Dermis microvascular lymphatic vessel endothelial cell (primary cell): ENCODE measurements at places on chromosomes 13 and 19. TPM values are rescaled to one million over a fixed set of nuclear protein-coding genes. Genes with fewer than 3 reads are reported as not detected.

DNA sequence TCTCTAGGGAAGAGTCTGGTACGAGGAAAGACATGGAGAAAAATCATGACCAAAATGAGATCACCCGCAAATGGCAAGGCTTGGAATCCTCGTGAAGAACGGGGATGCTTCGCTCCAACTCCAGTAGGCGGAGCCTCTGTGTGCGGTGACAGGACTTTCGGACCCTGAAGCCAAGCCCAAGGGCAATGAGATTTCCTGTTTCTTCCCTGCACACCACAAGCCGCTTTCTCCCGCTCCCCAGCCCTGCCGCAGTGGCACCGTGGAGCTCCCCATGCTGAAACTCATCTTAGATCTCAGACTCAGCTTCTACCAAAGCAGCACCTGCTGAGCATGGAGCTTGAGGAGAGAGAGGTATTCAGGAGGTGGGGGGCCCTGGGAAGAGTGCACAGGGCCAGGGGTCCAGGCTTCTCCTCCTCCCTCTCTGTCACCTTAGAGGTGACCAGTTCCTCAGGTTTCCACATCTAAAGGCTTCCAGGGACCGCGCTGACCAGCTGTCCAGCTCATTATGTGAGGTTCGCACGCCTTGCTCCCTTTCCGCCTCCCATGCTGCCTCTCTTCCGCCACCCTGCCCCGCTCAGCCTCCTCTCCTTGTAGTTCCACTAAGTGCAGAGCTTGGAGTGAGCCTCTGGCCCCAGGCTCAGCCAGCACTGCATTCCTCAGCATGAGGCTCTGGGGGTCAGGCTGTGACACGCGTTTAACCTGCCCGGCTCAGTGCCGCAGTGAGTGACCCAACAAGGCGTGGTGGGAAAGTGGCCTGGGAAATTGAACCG is 153.8 kb upstream of the SOX1 start:
- no peak for DNase-seq

- no peak for DNase-seq
Observed at GRCh38 chr19:4052993-4053422, 13.7 kb downstream of the ZBTB7A start.

Gene S1PR2
- 0.39 and 0.76 TPM in 2 replicates for total RNA-seq

- DNase-seq: peak; percentile 74
Observed at GRCh38 chr13:110944121-110944967, 29.5 kb upstream of the ANKRD10 start.

Gene SIGLEC5
- total RNA-seq: not detected in 2 replicates

GRCh38 chr13:65217471-65217995 is 2012.6 kb downstream of the PCDH9 start:
- no peak for DNase-seq

DNA sequence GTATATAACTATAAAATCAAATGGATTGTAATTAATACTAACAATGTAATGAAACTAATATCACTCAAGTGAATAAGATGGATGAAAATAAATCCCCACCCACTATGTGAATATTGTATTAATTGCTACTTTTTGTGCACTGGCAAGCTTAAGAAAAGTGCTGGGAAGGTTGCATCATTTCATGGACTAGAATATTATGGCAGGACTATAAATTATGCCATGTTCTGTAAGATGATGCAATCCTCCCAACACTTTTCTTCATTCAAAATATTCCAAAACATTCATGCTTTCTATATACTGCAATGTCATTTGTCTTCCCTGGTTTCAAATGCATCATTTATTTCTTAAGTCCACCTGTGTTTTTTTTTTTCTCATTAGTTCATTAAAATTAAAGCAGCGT is 457.6 kb upstream of the GPC6 start:
- DNase-seq: no peak

- peak; percentile 36 for DNase-seq
Observed at GRCh38 chr19:37007587-37008220, 70.5 kb upstream of the ZNF420 start.

DNA sequence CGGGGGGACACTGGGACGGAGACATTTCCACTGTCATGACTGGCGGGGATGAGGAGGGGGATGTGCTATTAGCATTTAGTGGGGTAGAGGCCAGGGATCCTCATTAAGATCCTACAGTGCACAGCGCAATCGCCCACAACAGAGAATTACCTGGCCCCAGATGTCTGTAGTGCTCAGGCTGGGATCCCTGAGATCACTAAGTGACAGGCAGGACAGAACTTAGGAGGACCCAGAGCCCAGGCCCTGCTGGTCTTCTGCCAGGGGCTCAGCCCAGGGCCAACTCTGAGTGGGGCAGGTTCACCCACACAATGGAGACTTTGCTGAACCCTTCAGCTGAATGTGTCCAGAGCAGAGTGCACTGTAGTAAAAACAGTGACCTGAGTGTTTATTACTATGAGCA is 4.6 kb downstream of the RANBP3 start:
- no peak for DNase-seq

DNA sequence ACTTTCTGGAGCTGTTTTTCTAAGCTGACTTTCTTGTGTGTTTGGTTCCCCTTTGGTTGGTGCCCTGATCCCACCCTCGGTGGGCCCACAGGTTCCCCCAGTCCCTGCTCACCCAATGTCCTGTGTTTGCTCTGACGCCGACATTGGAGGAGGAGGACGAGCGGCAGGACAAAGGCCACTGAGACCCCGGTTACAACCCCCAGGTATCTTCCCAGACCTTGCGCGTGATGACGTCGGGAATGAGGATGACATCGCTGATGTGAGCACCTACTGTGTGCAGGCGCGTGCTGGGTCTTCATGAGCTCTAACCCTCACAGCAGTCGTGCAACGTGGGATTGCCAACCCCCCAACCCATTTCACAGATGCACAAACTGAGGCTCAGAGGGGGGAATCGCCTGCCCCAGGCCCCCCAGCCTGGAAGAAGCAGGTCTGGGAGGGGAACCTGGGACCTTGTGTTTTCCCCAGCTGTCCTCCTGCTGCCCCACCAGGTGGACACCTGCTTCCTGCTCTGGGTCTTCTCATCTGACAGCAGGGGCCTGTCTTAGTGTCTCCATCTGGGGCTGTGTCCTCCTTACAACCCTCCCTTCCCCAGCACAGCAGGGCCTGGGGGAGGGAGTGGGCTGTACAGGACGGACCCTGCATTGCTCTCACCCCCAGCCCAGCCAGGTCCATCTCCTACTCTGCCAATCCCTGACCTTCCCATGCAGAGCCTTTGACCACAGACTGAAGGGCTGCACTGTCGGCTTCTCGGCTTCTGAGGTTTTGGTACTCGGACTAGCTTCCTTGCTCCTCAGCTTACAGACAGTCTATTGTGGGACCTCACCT is 4.7 kb upstream of the LILRA6 start:
- DNase-seq: no peak

Gene TMEM259
- total RNA-seq: 31.8 and 60.1 TPM in 2 replicates
